Activated CD4-positive, alpha-beta T cell treated with anti-CD3 and anti-CD28 coated beads, Interleukin-2, amount 10 ng/mL, durations not matched to agents 7 days and 5 days (primary cell): ENCODE measurements at places on chromosomes 2 and 18.

GRCh38 chr2:233912691-233913423, 4.3 kb upstream of the TRPM8 start:
- peak; percentile 35 for DNase-seq

DNA sequence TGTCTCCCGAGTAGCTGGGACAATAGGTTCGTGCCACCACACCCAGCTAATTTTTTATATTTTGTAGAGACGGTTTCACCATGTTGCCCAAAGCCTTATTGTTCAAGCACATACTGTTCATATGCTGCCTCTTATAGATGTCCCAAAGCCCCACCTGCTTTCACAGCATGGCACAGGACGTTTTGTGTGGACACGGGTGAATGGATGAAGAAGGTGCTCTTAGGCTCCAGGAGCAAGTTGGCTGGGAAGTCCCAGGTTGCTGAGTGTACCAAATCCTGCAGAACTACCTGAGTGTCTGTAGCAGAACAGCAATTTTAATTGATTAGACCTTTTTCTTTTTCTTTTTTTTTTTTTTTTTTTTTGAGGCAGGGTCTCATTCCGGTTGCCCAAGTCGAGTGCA, 10.5 kb upstream of the SAG start:
- DNase-seq, result no peak

GRCh38 chr2:207491956-207492355, 37.8 kb upstream of the CREB1 start:
- no peak for DNase-seq

GRCh38 chr2:45332094-45332493, 279.0 kb downstream of the SRBD1 start:
- DNase-seq, result no peak

DNA sequence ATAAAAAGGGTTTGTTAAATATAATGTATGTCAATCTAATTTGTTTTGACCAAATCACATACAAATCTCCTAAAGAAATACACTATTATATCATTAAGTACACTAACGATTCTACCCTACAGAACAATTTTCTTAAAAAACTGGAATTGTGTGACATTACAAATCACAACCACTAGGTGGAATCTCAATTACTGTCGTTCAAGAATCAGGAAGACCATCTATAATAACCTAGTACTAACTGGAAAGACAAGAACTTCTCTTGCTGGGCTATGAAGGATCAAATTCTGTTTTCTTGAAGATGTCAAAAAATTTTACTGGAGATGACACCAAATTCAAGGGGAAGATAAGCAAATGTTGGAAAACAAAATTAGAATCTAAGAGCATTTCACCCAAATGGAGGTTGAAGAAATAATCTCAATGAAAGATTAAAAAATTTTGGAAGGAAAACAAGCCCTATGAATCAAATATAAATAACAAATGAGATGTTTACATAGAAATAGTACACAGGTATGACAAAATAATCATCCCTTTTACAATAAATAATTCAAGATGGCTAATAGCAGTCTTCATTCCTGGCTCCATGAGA, 110.9 kb downstream of the STK39 start:
- DNase-seq, result no peak

GRCh38 chr2:239735131-239735828, 289.9 kb downstream of the NDUFA10 start:
- no peak for DNase-seq

DNA sequence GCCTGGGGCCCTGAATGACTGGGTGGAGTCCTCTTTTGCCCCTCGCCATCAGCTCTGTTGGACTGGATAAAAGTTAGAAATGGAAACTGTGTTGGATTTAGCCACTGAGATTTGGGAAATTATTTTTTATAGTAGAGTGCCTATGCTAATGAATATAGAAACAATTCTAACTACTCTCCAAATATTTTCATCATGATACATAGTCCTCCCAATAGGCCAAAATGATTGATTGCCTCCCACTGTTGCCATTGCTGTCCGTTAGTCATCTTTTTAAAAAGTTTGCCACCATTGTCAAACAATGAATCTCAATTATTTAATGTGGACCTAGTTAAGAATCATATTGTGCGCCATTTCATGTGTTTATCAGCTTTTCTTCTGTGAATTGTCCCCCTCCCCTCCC, 417.0 kb downstream of the GALR1 start:
- no peak for DNase-seq

DNA sequence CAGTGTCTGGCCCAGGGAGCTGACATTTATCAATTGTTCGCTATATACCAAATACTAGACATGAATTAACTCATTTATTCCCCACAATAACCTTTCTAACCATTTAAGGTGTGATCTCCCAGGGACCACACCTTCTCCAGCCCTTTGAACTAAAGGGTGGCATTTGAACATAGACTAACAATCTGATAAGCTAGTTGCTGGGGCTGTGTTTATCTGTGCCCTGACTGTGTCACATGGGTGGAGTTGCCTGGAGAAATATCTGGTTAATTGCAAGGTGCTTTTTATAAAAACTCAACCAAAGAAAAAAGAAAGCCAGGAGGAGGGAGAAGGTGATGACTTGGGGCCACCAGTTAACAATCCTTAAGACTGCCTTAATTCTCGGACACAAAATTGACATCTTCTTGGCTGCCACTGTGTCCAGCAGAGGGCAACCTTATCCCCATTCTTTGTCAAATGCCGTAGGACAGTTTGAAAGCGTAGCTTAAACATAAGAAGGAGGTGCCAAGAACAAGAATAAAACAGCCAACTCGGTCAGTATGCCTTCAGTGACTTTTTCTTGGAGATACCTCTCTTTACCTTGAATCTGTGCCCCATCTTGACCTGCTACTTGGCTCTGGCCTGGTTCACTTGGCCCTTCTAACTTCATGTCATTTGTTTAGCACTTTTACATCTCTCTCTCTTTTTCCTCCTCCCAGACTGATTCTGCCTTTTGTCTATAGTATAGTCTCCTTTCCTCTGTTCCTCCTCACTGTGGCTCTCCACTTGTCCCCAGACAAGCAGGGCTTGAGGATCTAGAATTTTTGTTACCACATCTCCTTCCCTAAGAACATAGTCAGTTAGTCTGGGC, 183.4 kb downstream of the MYO3B start:
- peak; percentile 70 for DNase-seq

- DNase-seq, result no peak
Observed at GRCh38 chr2:17850151-17850550, 28.3 kb upstream of the KCNS3 start.

DNA sequence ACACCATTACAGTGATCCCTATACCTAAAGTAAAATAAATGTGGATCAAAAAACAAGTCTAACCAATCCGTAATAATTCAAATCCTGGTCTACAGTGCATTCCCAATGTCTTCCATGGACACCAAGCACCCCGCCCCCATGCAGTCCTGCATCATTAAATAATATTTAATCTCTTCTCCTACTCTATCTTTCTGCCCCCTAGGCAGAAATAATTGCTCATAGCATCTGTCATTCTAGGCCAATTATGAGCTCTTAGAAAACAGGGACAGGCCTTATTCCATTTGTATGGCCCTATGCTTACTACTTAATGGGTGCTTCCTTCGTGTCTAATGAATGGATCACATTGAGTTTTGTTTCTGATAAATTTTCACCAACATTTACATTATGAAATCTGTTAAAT, 66.4 kb downstream of the PAX3 start:
- DNase-seq, result no peak

DNA sequence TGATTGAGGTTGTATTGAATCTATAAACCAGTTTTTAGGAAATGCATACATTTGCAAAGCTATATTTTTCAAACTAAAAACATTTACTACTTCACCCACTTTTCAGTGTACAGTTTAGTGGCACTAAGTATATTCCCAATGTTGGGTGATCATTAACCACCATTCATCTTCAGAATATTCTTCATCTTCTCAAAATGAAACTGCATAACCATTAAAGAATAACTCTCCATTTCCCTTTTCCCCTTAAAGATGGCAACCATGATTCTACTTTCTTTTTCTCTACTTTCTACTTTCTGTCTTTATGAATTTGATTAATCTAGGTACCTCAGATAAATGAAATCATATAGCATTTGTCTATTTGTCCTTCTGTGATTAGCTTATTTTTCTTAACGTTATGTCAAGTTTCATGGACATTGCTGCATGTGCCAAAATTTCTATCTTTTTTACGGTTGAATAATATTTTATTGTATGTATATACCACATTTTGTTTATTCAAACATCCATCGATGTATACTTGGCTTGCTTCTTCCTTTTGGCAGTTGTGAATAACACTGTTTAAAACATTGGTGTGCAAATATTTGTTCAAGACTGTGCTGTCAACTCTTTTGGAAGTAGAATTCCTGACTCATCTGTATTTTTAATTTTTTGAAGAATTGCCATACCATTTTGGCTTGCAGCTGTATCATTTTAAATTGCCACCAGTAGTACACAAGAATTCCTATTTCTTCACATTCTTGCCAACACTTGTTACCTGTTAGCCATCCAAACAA, 104.9 kb downstream of the RPRM start:
- no peak for DNase-seq

GRCh38 chr2:18245375-18245774, 315.1 kb downstream of the RDH14 start:
- no peak for DNase-seq

DNA sequence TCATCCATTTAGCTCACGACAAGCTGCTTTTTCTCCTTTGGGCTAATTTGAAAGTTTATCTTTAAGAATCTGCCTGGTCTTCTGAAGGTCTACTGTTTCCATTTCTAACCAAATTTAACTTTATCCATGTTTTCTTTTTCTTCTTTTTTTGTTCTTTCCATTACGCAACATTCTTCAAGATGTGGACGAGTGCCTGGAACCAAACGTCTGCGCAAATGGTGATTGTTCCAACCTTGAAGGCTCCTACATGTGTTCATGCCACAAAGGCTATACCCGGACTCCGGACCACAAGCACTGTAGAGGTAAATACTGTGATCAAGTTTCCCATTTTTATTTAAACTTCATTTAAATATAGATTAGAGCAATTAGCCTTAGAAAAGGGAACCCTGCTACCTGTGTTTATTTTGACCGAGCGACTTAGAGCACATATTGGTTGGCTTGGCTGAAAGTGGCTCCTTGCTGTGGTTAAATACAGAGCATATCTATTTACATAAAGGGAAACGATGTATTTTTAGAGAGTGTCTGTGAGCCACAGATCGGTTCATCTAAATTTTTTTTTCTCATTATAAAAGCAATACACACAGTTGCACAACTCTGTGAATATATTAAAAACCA, 183.4 kb upstream of the RASGRP3 start:
- no peak for DNase-seq

GRCh38 chr2:207290833-207291624, 125.3 kb upstream of the KLF7 start:
- DNase-seq, result no peak

DNA sequence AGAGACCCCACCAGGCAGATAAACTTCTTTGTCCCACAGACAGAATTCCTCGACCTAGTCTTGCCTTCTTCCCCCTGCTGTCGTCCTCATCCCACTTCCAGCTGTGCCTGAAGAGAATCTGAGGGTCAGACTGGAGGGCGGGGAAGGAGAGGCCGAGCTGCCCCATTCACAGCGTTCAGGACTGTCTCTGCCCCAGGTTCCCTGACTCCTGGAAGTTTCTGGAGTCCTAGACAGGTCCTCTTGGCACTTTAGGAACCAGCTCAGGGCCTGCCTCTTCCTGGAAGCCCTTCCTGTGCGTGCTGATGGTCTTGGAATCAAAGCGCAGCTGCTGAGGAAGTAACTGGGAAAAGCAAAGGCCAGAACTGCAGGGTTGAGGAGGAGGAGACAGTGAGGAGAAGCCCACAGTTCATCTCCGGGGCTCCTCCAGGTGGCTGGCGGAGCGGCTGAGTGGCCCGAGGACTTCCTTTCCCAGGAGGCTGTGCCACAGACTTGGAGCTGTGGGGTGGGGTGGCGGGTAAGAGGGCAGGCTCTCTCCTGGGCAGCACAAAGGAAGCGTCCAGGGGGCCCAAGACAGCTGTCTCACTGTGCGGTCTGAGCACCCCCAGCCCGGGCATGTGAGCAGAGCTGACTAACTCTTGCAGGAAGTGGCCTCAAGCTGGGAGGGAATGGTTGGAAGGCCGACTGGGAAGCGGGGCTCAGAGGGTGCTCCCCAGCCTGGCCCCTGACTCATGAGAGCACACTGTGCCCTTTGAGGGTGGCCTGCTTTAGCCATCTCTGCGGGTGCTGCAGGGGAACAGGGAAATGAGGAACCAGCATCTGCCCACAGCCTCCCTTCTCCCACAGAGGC, 39.5 kb downstream of the SDC1 start:
- DNase-seq, result no peak

DNA sequence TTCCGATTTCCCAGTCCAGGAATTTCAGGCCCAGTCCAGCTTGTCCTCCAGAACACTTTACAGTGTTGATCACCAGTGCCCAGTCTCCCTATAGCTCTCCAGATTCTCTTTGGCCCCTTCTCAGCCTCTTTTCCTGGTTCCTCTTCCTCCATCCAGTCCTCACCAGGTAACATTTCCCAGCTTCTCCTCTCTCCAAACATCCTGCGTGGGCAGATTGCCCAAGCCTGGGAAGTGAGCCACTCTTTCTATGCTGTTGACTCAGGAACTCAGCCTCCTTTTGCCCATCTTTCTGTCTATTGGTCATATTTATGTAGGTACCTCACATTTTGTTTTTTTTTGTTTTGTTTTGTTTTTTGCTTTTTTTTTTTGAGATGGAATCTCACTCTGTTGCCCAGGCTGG, 109.4 kb downstream of the LYPD1 start:
- no peak for DNase-seq

DNA sequence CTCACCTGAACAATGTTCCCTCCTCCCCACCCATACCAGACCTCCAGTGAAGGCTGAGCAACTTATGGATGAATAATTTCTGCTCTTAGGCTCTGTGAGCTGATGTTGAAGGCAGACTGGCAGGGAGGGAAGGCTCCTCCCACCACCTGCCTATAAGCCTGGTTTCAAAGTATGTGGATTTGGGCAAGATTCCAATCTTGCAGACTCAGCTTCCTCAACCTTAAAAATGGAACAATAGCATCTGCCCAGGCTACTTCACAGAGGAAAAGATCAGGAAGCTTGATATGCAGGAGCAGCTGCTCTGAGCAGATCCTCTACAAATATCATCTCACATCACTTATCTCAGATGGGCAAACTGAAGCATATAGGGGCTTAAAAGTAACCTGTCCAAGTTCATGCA, 112.2 kb downstream of the ZFP36L2 start:
- DNase-seq, result no peak

- DNase-seq, result no peak
Observed at GRCh38 chr2:88857951-88858411, 166.5 kb downstream of the RPIA start.

GRCh38 chr18:46222710-46223360, 118.7 kb downstream of the HAUS1 start:
- DNase-seq, result no peak

GRCh38 chr2:69770193-69770702, 28.3 kb downstream of the ANXA4 start:
- DNase-seq, result peak; percentile 43

DNA sequence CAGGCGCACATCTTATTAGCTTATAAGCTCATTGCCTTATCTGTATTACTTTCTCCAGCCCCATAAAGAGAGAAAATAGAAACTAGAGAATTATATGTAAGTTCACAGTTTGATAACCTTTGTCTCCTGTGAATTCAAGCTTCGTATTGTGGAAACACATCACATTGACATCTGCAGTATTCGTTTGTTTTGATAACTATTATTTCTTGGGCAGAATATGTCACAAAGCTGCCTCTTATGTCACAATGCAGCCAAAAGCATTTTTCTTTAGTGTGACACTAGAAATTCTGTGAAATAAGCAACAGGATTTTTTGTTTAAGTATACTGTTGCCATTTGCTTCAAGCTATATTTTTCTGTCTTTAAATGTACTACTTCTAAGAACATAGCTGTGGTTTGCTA, 221.5 kb downstream of the DOK6 start:
- DNase-seq, result no peak
